ENCODE measurements at places on chromosomes 12 and 14.

GRCh38 chr12:119378903-119379302 lies 44.4 kb downstream of the CCDC60 start:
- DNase-seq: no peak

GRCh38 chr12:25855716-25856115 lies 102.8 kb upstream of the RASSF8 start:
- DNase-seq: no peak

DNA sequence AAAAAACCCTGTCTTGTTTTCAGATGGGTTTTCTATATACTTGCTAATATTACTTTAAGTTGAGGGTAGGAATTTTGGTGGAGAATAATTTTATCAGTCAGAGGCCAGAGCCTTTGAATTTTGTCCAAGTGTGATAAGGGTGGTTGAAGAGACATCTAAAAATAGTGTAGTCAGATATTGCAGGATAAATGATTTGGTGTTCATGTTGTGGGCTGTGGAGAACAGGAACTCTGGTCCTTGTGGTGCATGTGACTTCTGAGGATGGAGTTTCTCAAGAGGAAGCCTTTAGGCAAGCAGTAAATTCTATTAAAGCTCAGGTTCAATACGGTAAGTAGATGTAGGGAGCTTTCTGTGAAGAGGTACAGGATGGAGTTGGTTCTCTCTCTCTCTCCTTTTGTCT lies 2.8 kb downstream of the ADAM21 start:
- no peak for DNase-seq

DNA sequence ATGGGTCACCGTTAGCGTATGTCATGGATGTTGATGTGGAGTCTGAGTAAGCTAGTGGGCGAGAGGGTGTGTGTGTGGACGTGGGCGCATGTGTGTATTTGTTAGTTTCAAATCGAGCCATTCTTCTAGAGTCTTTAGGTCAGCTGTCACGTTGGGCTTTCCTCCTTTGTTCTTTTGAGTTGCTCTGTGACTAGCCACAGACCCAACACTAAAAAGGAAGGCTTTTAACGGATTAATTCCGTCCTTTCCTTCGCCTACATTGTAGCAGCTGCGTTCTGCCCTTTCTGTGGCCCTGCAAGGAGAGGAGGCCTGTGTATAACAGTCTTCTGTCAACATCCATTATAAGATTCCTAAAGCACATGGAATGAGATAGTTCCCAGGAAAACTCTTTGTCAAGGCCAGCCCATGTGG lies 117.2 kb upstream of the DNM1L start:
- DNase-seq: no peak

DNA sequence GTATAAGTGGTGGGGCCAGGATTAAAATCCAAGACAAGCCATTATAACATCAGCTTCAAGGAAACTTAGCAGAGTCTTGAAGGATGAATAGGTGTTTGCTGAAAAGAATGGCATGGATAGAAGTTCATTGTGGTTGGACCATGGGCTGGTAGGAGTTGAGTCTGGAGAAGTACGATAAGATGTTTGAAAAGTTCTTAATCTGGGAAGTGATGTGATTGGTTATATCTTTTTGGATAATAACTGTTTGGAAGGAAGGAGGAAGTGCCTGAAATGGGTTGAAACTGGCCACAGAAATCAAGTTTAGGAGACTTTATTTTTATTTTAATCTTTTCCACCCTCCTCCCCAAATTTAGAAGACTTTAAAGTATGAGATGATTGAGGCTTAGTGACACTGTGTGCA lies 4.9 kb downstream of the DENR start:
- no peak for DNase-seq

DNA sequence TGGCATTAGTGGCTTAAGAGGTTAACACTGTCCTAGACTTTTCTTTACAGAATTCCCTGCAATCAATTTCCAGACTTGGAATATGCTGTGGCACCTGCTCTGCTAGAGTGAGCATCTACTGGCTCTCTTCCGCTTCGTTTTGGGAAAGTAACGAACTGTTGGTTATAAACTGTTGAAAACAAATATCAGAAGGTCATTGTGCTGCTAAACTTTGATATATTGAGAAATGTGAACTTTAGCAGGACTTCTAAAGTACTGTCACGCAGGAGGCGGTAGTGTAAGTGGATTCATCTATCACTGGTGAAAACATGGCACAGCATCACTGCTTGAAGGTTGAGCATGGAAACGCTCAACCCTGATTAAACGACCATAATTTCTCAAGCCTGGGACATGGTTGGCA lies 348.9 kb downstream of the FLRT2 start:
- no peak for DNase-seq

GRCh38 chr12:90301561-90302133 lies 593.0 kb upstream of the ATP2B1 start:
- DNase-seq: no peak

- no peak for DNase-seq
These were observed 126.1 kb upstream of the MAX start for GRCh38 chr14:65228436-65228835.

All from H4 (cell line).